CD14-positive monocyte (primary cell): ENCODE measurements at places on chromosomes 4 and X. TPM values are rescaled to one million over a fixed set of nuclear protein-coding genes. Genes with fewer than 3 reads are reported as not detected.
A peak's percentile ranks its signal among the peaks of the same experiment; 100 is the strongest.

GRCh38 chr4:70992391-70992881 is 1.0 kb upstream of the DCK start:
- no peaks in the 10 kb centered on the region for H3K36me3 ChIP-seq
- peak overlapping the region; percentile 92 for H3K27ac ChIP-seq
- H3K27me3 ChIP-seq: no peaks in the 10 kb centered on the region
- peaks cover 45% of the 10 kb centered on the region for H3K4me1 ChIP-seq

- H3K4me3 ChIP-seq: no peak overlapping the region
- no peaks in the 10 kb centered on the region for H3K4me1 ChIP-seq
Observed at GRCh38 chr4:17077105-17077504, 178.7 kb upstream of the LDB2 start.

KIF4A gene
- not detected in 2 replicates for polyA plus RNA-seq

LRP2BP gene
- 0.10 TPM for polyA plus RNA-seq

UNC5C gene
- not detected for polyA plus RNA-seq

PFKFB1 gene
- not detected for polyA plus RNA-seq

- peak; percentile 85 for DNase-seq
- peak overlapping the region; percentile 68 for H3K27ac ChIP-seq
- peaks cover 86% of the 10 kb centered on the region for H3K4me1 ChIP-seq
- peak overlapping the region; percentile 80 for H3K4me3 ChIP-seq
Observed at GRCh38 chr4:1726146-1726934, 5.0 kb downstream of the TACC3 start.

DNA sequence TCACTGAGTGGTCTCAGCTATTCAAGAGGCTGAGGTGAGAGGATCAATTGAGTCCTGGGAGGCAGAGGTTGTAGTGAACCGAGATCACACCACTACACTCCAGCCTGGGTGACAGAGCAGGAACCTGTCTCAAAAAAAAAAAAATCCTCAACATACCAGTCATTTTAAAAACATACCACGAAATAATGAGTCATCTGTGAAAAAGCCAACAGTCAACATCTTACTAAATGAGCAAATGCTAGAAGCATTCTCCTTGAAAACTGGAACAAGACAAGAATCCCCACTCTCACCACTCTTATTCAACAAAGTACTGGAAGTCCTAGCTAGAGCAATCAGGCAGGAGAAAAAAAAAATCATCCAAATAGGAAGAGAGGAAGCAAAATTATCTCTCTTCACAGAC is 104.0 kb upstream of the ARHGEF9 start:
- no peak overlapping the region for H3K27ac ChIP-seq
- no peak overlapping the region for H3K4me3 ChIP-seq
- DNase-seq: no peak
- H3K4me1 ChIP-seq: no peaks in the 10 kb centered on the region
- H3K36me3 ChIP-seq: no peaks in the 10 kb centered on the region
- H3K27me3 ChIP-seq: no peaks in the 10 kb centered on the region

DNA sequence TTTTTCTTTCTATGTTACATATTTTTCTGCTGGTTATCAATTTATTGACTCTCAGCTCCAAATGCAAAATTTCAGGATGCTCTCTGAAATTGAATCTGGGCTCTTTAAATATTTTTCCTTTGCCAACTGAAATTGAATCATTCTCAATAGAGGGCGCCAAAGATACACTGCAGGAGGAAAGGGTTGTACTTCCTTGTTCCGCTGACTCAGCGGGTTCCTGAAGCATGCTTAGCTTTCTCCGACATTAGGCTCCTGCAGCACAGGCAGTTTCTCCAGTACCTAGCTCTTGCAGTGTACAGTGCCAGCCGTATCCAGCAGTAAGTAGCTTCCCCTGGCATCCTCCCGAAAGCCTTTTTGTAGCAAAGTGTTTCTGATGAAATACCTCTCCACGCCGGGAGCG is 28.8 kb upstream of the CFAP47 start:
- no peak for DNase-seq
- H3K4me3 ChIP-seq: no peak overlapping the region
- no peak overlapping the region for H3K27ac ChIP-seq
- no peaks in the 10 kb centered on the region for H3K27me3 ChIP-seq
- no peaks in the 10 kb centered on the region for H3K4me1 ChIP-seq
- no peaks in the 10 kb centered on the region for H3K36me3 ChIP-seq
